Stimulated activated naive CD8-positive, alpha-beta T cell treated with anti-CD3 and anti-CD28 coated beads, Interleukin-15, Interleukin-2, amounts not matched to agents 100 U/mL and 50 U/mL, for 24 hours (primary cell): ENCODE measurements at places on chromosomes 1 and 21.

DNA sequence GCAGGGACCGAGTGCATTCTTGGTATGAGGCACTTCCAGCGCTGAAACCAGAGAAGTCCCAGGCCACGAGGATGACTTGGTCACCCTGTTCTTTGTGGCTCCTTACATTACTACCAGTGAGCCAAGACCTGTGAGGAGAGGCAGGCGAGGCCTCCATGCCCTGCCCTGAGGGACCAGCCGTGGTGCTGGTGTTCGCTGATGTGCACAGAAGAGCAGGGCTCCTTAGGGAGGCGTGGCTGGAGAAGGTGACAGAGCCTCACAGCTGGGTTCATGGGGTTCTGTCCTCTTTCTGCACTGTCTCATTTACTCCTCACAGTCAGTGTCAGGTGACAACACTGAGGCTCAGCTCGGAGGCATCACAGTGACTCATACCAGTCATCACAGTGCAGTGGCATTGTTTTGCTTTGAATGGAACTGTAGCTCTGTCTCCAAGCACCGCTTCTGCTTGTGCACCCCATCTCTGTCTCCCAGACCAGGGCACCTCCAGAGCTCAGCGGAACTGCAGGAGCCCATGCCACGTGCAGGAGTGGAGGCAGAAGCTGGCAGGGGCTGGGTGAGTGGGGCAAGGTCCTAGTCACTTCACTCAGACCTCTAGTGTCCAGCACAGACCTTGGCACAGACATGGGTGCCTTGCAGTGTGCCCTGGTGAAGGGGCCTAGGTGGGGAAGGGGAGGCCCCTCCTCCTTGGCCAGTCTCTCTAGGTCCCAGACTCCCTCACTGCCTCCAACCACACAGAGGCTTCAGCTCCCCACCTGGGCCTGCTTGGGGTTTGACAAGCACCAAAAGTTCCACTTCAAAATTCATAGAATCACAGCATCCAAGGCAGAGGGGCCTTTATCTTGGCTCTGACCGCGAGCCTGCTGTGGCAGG is 310.9 kb downstream of the MATN1 start:
- DNase-seq = no peak

GRCh38 chr1:110370827-110371226 is 20.0 kb downstream of the SLC16A4 start:
- no peak for DNase-seq

GRCh38 chr1:209850342-209850979 is 22.7 kb downstream of the UTP25 start:
- peak; percentile 46 for DNase-seq

DNA sequence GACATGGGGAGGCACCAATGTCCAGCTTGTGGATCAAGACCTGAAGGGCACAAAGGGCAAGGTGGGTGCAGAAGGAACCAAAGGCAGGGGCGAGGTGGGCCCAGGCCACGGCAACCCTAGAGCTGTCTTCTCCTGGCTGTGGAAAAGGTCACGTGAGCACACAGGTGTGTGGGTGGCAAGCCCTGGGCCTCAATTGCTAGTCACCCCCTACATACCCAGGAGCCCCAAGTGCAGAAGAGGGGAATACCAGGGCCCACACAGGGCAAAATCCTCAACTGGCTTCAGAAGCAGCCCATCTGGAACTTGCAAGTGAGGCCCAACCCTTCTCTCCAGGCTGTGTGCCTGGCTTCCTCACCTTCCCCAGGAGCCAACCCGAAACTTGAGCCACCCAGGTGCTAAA is 25.6 kb downstream of the ZBTB17 start:
- DNase-seq = peak; percentile 80

DNA sequence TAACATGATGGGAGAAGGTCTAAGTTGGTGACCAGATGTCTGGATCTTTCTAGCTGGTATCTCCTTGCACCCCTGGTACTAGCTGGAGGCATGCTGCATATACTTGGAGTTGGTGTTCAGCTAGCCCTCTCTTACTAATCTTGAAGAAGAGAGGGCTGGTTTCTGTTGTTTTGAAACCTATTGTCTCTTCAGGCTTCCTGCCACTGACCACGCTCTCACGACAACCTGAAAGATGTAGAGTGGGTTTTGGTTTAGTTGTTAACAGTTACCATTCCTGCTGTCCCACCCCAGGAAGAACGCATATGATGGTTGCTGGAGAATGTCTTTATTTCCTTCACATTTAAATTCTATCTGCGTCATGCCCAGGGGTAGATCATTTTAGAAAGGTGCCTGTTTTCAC is 3.6 kb downstream of the MAN1C1 start:
- no peak for DNase-seq

DNA sequence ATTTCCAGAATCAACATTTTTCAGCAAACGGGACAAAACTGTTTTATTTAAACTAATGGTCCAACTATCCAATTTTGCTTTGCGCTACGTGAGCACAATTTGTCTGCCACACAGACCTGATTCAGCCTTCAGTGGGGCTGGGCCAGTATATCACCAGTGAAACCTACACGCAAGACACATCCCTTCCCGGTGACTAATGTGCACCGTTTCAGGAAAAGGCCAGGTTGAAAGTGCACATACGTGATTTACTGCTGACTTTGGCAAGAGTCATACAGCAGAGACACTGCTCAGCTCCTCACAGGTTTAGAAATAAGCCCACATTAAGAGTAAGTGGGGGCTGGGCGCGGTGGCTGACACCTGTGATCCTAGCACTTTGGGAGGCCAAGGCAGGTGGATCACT is 5.1 kb upstream of the TMEM51 start:
- DNase-seq = no peak

GRCh38 chr1:246897302-246897701 is 34.4 kb downstream of the AHCTF1 start:
- DNase-seq = no peak

GRCh38 chr1:182608845-182609610 is 4.8 kb upstream of the RGS16 start:
- DNase-seq = no peak

GRCh38 chr1:26853156-26853555 is 9.8 kb upstream of the SFN start:
- DNase-seq = peak; percentile 87

DNA sequence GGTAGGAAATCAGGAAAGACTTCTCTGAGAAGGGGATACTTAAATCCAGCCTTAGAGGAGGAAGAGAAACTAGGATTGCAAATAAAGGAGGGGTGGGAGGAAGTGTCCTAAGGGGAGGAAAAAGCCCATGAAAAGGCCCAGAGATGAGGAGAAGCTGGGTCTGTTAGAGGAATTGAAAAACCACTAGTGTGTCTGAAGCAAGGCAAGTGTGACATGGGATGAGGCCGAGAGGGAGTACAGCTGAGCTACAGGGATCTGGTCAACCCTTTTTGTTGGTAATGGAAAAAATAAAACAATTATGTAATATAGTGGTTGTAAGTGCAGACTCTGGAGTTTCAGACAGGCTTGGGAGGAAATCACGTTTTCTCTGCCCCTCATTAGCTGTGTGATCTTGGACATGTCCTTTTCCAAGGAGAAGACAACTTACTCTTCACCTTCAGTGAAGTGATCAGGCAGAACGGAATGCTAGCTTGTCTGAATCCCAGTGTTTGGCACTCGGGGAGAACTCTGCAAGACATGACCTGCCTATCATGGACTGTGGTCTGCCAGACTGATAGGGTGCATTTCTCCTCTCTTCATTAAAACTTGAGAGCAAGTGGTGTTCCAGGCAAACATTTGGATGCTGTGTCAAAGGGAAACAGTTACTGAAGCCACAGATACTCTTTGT is 7.4 kb upstream of the S100A10 start:
- DNase-seq = no peak

GRCh38 chr21:45074818-45075595 is 627 bp downstream of the ADARB1 start:
- peak; percentile 51 for DNase-seq

DNA sequence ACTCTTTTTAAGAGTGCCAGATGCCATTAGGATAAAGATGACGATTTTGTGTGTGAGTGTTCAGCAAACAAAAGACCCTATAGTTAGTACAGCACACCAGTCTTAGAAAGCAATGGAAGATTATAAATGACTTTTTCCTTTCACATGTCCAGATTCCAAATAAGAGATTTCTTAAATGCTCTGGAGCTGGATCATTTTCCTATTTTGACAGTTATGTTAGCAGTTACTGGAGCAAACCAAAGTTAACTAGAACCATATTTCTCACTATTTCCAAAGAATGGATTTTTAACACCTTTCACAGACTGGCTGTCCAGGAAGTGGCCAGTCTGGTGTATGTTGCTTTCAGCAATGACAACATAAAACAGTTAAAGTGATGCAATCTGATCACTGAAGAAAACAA is 905.8 kb upstream of the ADGRL2 start:
- DNase-seq = no peak

DNA sequence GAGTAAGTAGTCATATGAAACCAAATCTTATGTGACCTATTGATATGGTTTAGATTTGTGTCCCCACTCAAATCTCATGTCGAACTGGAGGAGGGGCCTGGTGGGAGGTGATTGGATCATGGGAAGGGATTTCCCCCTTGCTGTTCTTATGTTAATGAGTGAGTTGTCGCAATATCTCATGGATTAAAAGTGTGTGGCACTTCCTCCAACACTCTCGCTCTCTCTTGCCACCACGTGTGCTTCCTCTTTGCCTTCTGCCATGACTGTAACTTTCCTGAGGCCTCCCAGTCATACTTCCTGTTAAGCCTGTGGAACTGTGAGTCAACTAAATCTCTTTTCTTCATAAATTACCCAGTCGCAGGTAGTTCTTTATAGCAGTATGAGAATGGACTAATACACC is 241.2 kb downstream of the RGS7 start:
- no peak for DNase-seq

- peak; percentile 32 for DNase-seq
Measured at GRCh38 chr1:168513656-168514404, 30.0 kb downstream of the XCL2 start.

DNA sequence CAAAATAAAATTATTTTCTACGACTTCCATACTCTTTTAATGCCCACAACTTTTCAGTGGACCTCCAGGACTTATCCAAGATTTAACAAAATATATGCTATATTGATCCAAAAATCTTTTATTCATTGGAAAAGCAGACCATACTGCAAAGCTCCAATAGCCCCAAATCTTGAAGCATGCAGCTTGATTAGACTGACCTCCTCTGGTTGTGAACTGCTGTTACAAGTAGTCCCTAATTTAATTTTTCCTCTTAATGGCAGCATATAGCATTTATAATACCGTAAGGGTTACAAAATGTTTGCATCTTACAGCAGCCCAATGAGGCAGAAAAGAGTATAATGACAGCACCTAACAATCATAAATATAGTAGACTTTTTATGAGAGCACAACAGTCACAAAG is 49.8 kb downstream of the TPR start:
- DNase-seq = no peak

GRCh38 chr1:205365945-205366463 is 9.3 kb upstream of the KLHDC8A start:
- DNase-seq = no peak

- no peak for DNase-seq
Measured at GRCh38 chr1:19655718-19656080, 9.0 kb upstream of the HTR6 start.

DNA sequence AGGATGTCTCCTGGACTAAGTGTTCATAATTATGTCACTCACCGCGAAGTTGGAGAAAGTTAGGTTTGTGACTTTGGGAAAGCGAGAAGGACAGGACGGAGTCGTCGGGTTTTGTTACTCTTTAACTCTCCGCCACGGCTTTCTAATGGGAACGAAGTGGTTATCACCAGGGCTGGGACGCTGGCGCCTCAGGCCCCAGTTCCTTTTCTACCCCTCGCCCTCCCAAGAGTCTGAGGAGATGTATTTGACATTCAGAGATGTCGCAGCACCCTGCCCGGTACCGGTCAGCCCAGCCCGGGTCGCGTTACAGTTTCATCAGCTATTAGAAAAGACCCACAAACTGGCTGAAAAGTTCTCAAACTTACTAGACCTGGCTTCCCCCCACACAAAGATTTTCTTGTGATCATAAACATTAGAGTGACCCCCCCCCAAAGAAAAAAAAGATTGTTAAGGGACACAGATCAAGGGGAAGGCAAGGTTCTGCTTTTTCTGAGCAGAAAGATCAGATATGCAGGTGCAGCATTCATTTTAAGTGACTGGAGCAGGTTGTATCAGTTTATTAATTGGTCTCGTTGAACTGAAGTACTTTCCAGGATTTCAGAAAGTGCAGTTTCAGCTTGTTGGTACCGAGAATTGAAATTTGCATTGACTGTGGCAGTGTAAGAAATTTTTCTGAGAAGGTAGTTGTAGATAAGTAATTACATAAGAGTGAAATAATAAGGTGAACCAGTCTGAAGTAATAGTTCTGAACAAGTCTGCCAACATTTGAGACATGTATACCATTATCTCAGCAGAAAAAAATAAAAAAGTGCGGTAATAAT is 859 bp upstream of the ZBTB18 start:
- peak; percentile 21 for DNase-seq

DNA sequence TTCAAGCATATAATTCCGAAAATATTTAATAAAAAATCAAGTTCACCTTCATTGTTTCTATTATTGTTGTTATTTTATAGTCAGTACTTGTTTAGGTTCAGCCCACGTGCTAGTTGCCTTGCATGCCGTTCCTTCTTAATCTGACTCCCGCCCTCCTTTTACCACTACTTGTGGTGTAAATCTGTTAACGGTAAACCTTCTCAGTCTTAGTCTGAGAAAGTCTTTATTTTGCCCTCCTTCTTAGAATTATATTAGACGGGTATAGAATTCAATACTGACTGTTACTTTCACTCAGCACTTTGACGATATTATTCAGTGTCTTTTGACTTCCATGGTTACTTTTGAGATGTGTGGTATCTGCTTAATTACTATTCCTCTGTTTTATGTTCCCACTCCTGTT is 104.8 kb downstream of the RGL1 start:
- DNase-seq = no peak

- DNase-seq = no peak
Measured at GRCh38 chr1:42691157-42691498, 8.9 kb downstream of the YBX1 start.

DNA sequence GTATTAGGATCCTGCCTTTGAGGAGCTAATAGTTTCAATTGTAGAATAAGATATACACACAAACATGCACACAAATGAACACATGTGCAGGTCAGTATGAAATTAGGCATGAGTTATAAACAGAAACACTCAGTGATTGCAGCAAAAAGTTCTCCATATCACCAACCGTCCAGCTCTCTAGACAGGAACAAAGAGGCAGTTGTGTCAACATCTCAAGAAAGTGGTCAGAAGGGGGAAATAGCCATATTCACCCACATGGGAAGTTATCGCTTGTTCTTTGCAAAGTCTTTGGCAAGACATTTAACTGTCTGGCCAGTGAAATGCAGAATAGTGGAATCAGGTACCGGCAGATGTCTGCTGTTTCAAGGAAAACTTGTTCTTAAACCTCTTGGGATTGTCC is 29.4 kb upstream of the PIGC start:
- no peak for DNase-seq

DNA sequence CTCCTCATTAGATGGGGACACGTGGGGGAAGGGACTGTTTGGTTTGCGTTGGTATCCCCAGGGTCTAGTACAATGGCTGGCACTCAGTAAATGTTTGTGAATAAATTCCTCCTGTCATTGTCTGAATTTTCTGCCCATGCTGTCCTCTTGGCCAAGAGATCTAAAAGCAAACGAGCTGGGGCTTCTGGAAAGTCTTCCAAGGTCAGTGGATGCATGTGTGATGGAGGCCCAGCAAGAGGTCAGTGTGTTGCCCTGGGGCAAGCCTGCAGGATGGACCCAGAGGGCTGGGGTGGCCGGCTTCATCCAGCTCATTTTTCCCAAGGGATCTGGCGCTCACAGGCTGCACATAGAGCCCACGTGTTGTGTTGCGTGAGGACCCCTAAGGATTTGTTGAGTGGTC is 30.0 kb upstream of the JUN start:
- DNase-seq = no peak
